ENCODE measurements at places on chromosomes 4 and X.

DNA sequence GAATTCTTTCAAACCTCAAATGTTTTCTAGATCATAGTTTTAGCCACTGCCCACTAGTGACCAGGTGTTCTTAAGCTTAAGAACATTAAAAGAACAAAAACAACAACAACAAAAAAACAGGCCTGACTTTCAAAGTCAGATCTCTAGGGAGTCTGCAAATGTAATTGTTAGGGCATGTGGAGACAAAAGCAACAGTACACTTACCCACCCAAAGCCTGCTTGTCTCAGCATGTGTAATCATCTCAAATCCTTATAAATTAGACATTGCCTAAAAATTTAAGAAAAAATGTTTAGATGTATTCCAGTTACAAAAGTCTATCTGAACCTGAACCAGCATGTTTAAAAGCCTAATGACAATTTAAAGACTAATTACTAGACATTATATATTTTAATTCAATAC, 79.9 kb downstream of the SLC7A11 start:
- no peak for DNase-seq

DNA sequence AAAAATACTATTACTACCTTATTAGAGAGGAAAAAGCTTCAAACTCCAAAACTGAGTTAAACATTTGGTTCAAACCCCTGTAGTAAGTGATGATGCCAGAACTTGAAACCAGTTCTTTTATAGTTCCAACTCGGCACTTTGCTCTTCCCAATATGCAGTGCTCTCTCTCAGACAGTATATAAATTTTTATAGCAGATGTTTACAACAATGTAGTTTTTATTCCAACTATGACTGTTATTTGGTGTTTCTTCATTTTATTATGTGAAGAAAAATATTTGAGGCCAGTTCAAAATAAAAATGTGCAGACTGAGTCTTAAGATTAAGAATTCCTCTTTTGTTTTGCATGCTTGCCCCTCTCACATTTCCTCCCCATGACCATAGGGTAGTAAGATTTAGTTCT, 2.9 kb upstream of the PPP4R3C start:
- DNase-seq = no peak

DNA sequence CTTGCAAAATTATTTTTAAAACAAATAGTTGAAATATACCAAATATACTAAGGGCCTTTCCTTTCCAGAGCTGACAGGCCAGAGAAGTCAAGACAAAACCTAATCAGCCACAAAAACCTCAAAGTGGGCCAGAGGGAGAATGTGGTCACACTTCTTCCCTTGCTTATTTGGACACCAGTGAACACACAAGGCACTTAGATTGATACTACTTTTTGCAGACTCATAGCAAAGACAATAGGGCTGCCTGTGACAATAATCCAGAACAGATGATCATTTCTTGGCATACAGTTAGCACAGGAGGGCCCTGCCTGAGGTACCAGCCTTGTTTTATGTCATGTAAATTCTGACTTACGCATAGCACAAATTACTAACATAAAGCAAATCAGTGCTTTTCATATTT, 215.7 kb upstream of the NEIL3 start:
- DNase-seq = no peak

DNA sequence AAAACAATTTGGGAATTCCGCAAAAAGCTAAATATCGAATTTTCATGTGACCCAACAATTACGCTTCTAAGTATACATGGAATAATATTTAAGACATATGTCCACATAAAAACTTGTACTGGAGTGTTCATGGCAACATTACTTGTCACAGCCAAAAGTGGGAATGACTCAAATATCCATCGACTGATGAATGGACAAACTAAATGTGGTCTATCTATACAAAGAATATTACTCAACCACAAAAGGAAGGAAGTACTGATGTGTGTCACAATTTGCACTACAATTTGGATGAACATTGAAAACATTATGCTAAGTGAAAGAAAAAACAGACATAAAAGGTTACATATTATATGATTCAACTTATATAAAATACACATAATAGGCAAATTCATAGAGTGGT, 71.9 kb downstream of the AFF2 start:
- no peak for DNase-seq

DNA sequence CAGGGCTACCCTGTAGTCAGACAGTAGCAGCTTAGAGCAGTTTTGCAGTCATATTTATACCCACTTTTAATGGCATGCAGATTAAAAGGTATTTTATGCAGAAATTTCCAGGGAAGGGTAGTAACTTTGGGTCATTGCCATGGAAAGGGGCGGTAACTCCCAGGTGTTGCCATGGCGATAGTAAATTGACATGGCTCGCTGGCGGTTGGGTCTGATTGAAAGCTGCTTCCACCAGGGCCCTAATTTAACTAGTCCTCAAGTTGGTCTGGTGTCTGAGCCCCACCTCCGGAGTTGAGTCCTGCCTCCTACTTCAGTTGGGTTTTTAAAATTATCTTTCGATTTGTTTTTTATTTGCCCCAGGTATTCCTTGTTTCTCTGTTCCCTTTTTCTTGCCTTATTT, 70.1 kb downstream of the NAA11 start:
- DNase-seq = no peak

DNA sequence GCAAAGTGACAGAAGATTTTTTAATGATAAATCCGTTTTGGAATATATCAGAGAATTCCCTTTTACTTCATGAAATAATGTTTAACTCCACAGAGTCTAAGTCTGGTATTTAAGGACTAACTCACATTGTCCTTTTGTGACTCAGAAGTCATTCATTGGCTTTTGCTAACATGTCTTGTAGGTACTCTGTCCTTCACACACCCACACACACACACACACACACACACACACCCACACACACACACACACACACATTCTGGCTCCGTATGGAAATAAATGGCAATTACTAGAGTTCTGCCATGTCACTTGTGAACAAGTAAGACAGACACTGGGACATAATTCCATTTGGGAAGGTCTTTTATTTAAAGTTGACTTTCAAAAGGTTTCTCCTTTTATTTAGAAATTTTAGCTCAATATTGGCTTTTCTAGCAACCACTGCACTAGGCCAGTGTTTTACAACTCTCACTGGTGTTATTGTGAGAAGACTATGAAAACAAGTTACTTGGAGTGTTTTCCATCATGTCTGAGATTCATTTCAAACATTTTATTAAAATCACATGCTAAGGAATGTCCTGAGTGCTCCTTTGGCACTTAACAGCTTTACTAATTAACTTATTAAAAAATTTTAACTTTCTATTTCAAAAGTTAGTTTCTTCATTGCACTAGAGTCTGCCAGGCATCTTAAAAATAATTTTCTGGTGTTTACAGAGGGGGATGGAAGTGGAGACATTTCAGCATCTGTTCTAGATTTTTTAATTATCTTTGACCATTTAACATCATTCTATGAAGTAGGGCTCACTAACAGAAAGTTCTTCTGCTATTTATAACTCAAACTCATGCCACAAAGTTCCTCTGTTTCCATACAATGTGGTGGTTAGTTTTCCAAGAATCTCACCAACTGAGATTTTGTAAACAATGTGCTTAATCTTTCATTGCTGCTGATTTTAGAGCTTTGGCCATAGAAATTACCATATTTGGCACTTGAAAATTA, 240.3 kb upstream of the GPC4 start:
- DNase-seq = no peak

- no peak for DNase-seq
Measured at GRCh38 chr4:168852933-168853713, 156.9 kb downstream of the CBR4 start.

DNA sequence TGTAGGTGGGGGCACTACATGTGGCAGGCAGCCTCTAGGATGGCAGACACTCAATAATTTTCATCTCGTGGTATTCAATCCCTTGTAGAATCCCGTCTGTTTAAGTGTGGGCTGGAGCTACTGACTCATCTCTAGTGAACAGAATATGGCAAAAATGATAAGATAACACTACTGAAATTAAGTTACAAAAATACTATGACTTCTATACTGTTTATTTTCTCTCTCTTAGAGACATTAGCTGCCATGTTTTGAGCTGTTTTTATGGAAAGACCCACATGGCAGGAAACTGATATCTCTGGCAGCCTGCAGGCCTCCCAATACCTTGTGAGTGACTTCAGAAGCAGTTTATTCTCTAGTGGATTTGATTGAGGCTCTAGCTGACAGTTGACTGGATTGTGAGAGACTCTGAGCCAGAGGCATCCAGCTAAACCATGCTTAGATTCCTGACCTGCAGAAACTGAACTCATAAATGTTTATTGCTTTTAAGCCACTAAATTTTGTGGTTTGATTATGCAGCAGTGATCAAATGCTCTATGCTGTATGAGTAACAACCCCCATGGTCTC, 298.8 kb upstream of the CTSO start:
- DNase-seq = no peak

DNA sequence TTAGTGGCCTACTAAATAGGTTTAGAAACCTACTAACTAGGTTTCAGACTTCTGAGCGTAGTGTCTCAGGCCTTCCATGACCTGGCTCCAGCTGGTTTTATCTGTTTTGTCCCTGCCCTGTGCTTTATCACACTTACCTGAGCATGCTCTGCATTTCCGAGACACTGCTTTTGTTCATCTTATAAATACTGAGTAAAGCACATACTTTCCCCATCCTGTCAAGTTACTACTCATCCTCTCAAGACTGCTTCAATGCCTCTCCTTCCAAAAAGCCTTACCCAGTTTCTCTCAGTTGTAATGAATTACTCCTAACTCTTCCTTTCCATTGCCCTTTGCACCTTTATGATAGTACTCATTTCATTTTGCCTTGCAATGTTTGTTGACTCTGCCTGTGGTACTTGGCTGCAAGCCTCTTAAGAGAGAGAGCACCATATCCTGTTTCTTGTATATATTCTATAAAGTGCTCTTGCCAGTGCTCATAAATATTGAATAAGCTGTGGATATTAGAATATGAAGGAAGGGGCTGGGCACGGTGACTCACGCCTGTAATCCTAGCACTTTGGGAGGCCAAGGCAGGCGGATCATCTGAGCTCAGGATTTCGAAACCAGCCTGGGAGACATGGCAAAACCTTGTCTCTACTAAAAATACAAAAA, 34.4 kb downstream of the SLAIN2 start:
- no peak for DNase-seq
